Stimulated activated CD8-positive, alpha-beta memory T cell treated with anti-CD3 and anti-CD28 coated beads, Interleukin-7, amount 100 ng/mL, for 4 hours (primary cell): ENCODE measurements at places on chromosomes 12 and 14.
A peak's percentile ranks its signal among the peaks of the same experiment; 100 is the strongest.

DNA sequence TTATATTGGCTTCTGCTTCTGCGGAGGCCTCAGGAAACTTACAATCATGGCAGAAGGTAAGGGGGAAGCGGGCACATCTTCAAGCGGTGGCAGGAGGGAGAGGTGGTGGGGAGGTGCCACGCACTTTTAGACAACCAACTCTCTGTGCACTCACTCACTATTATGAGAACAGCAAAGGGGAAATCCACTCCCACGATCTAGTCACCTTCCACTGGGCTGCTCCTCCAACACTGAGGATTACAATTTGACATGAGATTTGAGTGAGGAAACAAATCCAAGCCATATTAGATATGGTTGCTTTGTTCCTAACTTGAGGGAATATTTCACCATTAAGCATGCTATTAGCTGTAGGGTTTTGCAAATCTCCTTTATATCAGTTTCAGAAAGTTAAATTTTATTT lies 80.3 kb downstream of the UNC79 start:
- DNase-seq: no peak

DNA sequence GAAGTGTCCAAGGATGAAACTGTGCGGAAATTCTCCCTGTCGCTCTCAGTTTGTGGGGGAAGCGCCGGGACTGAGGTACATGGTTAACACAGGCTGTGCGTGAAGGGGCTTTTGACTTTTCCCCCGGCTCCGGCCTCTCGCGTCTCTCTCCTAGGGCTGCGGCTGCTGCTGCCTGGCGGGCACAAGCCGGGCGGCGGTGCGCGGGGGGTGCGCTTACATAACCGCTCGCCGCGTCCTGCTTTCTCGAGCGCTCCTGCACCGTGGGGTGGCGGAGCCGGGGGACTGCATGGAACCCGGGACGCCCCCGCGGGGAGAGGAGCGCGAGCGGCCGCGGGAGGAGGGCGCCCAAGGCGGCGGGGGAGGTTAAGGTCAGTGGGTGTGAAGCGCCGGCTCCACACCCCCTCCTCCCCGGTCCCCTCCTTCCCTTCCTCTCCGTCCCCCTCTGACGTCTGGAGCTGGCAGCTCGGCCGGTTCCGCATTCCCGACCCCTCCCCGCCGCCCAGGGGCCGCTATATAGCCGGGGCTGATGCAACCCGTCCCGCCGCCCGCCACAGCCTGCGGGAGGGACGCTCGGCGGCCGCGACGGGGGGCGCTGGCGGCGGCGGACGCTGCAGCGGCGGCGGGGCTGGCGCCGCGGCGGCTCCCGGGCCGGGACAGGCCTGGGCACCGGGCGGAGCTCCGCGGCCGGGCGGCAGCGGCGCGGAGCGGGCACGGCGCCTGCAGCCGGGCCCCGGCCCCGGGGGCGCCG lies at the start of gene JDP2:
Gene JDP2, plus strand, starts transcription at position 541 of the 748 bp plus-strand sequence. CDS start 9,899 bp downstream, outside the sequence.
- peak; percentile 35 for DNase-seq

DNA sequence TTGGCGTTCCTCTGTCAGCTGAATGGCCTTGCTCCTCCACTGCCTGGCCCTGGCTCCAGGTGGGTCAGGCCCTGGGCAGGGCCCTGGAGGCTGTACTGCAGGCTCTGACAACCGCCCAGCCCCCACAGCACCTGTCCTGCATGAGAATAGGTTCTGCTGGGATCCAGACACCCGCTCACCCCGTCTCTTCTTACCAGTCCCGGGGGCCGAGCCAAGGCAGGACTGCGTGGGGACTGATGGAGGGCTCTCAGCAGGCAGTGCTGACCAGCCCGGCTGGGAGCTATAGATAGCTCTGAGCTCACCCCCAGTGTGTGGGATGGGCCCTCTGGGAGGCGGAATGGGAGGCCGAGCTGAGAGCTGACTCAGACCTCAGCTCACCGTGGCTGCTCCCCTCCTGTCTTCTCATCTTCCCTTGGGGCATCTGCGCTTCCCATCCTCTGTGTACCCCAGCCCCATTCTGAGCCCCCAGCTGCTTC lies 39.6 kb downstream of the TEAD4 start:
- no peak for DNase-seq

DNA sequence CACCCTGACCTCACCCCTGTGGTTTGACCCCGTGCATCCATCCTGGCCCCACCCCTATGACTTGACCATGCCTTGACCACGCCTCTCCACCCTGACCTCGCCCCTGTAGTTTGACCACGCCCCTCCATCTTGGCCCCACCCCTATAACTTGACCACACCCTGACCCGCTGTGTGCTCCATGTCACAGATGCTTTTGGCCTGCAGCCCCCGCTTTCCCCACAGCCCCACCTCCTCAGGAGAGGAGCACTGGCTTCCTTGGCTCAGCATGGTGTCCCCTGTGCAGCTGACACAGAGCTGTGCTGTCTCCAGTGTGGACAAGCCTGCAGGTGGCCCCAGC lies 269.9 kb upstream of the SFSWAP start:
- no peak for DNase-seq

DNA sequence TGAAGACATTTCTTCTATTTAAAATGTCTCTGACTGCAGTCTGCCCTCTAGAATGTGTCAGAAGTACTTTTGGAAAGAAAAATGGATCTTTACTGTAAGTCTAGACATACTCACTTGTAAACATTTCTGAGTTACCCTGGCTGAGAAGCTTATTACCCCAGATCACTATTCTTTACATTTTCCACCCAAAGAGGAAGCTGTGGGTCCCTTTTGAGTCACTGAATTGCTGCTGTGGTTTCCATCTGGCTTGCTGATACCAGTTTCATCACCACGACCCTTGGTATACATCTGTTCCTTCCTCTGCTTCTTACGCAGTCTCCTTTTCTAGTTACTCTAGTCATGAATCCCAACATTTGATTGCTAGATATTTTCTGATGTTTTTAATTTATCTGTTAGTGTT lies 20.2 kb upstream of the CLEC4D start:
- DNase-seq: peak; percentile 25

- DNase-seq: no peak
These were observed at the start of gene GZMH for GRCh38 chr14:24609655-24610344. GZMH (minus strand) TSS chr14:24609685; CDS start chr14:24609613, 72 bp downstream.

DNA sequence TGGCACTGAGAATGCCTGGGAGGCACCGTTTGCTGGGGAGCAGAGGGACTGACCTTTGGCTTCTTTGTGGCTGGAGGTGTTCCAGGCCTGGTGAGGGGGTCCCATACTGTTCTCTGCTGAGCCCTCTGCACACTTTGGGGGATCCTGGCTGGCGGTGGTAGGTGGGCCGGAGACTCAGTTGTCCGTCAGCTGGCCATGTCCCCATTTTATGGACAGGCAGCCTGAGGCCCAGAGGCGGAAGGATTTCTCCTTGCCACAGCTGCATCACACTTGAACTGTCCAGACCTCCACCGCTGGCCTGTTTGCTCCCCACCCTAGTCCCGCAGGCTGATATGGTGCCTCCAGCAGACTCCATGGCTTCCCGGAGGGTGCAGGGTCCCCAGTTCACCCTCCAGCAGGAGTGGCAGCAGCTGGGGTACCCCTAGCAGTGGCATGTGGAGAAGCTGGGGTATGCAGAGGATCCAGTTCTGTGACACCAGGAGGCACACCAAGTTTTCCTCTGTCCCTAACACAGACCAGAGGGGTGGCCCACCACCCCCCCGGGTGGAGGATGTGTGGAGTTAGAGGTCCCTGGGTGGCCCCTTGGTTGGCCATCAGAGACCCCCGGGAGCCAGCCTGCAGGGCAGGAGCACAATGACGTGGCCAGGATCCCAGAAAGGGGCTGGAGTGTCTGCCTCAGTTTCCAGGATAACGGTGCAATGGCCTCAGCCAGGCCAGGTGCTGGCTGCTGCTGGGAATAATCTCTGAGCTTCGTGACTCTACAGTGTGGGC lies 14.8 kb downstream of the SLC25A29 start:
- no peak for DNase-seq
